ENCODE measurements at places on chromosomes 2 and 18.

- no peak for DNase-seq
Measured at GRCh38 chr2:197965756-197966155, 161.4 kb downstream of the PLCL1 start.

DNA sequence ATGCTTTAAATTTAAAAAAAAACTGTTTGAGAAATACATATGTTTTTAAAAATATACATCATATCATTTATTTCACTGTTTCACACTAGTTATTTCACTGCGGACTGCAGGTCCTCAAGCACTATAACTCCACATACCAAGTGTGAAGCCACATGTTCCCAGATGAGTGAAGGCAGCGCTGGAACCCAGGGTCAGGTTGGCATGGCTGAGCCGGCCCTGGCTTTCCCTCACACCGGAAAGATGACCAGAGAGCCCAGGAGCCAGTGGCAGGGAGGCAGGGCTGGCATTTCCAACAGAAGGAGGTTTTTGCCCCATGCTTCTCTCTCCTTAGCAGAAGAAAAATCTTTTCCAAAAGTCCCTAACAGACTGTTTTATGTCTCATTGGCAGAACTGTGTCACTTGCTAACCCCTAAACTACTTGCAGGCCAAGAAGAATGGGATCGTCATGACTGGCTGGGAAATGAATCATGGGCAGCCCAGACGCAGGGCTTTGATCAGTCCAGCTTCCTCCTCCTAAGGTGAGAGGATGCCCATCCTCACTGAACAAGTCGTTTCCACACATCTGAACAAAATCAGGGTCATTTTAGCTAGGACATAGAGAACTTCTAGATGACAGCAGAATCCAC is 287.6 kb upstream of the HNRNPA3 start:
- DNase-seq: no peak

GRCh38 chr2:198368089-198368488 is 563.7 kb downstream of the PLCL1 start:
- no peak for DNase-seq

- no peak for DNase-seq
Measured at GRCh38 chr2:118730405-118730804, 117.0 kb downstream of the EN1 start.

- no peak for DNase-seq
Measured at GRCh38 chr2:188466761-188467160, 175.1 kb downstream of the GULP1 start.

GRCh38 chr2:174606336-174606735 is 8.7 kb upstream of the WIPF1 start:
- DNase-seq: peak; percentile 68

GRCh38 chr2:10787176-10787968 is 25.2 kb downstream of the PDIA6 start:
- DNase-seq: peak; percentile 51

GRCh38 chr2:148552675-148553331 is 91.7 kb upstream of the EPC2 start:
- DNase-seq: peak; percentile 46

- DNase-seq: no peak
Measured at GRCh38 chr2:6813573-6813972, 52.1 kb downstream of the CMPK2 start.

- no peak for DNase-seq
Measured at GRCh38 chr18:394987-395362, 105.5 kb downstream of the COLEC12 start.

GRCh38 chr18:72056171-72056570 is 488.0 kb downstream of the CBLN2 start:
- DNase-seq: no peak

DNA sequence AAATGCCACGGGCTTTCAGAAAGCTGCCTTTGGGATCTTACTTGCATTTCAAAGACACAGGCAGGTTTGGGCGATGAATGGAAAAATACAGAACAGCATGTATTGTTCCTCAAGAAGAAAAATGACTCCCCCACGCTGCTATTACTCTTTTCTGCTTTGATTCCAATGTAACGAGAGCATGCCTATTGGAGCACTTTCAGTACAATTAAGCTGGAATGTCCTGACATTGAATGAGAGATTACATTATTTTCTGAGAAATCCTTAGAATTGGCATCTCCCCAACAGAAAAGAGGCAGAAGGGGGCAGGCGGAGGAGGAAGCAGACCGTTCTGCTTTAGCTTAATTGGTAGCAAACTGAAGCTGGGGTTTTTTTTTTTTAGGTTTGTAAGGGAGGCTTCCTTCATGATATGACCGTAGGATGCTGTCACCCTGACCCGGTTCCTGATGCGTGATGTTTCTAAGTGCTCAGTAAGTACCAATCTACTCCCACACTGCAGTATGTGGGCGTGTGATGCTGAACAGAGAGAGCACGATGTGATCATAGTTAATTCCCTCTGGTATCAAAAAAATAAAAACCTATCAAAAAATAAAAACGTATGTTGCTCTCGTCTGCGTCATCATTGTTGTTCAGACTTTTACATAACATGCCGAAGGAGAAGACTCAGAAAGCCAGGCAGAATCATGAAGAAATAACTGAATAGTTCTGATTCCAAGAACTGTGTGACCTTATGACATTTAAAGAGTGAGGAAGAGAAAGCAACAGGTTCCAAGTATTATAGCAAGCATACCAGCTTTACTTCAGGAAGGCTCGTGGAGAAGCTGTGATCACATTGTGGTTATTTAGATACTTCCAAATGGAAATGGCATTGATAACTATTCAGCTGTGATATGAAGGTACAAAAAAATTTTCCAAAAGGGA is 40.5 kb downstream of the LONRF2 start:
- no peak for DNase-seq

DNA sequence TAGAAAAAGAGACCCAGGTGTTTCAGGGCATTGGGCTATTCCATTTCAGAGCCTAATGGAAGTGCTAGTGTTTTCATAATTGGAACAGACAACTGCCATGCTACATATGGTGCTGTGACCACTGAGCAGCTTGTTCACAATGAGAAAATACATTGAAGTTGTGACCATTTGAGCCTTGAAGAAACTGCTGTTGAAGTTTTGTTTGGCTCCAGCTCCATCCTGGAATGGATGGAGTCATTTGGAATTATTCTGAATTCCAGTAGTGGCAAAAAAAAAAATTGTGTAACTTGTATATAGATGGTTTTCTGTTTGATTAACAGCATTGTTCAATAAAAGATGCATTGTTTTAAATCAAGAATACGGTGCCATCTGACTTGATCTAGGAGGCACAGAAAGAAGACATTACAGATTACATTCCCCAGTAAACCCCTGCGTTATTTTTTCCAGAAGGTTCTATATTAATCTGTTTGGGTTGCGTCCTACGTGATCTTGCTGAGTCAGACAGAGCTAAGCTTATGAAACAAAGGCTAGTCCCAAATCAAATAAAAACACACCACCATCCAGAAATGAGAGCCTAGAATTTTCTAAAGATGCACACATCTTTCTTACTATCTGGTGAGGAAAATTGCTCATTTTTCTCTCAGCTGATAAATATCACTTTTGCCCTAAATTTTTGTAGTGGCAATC is 19.2 kb downstream of the FMNL2 start:
- no peak for DNase-seq

- DNase-seq: no peak
Measured at GRCh38 chr2:216555274-216555673, 56.6 kb downstream of the RPL37A start.

DNA sequence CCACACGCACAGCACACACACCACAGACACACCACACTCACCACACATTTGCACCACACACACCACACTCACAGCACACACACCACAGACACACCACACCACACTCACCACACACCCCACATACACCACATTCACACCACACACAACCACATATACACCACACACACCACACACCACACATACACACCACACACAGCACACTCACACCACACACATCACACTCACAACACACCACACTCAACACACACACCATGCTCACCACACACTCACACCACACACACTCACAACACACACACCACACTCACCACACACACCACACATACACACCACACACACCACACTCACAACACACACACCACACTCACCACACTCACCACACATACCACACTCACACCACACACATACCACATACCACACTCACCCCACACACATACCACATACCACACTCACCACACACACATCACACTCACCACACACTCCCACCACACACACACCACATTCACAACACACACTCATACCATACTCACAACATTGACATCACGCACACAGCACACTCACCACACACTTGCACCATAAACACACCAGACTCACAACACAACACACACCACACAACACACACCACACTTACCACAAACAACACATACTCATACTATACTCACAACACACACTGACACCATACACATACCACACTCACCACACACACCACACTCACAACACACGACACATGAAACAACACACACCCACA is 60.0 kb downstream of the SDC1 start:
- DNase-seq: no peak

GRCh38 chr18:67199993-67200617 is 316.4 kb downstream of the DSEL start:
- no peak for DNase-seq

- DNase-seq: no peak
Measured at GRCh38 chr18:35835366-35835765, 137.1 kb upstream of the RMP24 start.
